Adrenal gland (tissue), 19 donors: ENCODE measurements at places on chromosomes 3 and 15. TPM values are rescaled to one million over a fixed set of nuclear protein-coding genes. Genes with fewer than 3 reads are reported as not detected.

DNA sequence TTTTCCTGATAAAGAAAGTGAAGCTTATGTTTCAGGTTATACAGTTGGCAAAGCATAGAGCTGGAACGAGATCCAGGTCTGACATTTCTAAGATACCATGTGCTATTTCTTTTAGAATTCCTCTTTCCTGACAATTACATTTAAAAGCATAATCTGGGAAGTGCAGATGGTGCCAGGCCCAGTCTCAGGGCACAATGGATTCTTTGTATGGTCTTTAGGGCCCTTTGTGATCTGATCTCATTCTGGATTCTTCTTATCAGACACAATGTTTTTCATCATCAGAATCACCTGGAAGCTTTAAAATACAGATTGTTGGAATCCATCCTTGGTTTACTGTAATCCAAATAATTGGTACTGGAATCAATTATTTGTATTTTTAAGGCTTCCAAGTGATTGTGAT is 18.6 kb upstream of the GLCE start:
- no peaks in the 10 kb centered on the region for H3K4me1 ChIP-seq
- H3K4me3 ChIP-seq, result no peak overlapping the region

GRCh38 chr3:40024526-40024925 is 215.1 kb downstream of the MYRIP start:
- no peaks in the 10 kb centered on the region for H3K36me3 ChIP-seq
- no peak overlapping the region for H3K27ac ChIP-seq
- H3K27me3 ChIP-seq, result no peaks in the 10 kb centered on the region
- H3K4me1 ChIP-seq, result no peaks in the 10 kb centered on the region

- no peaks in the 10 kb centered on the region for H3K36me3 ChIP-seq
- H3K27ac ChIP-seq, result no peak overlapping the region
- no peaks in the 10 kb centered on the region for H3K27me3 ChIP-seq
- H3K4me1 ChIP-seq, result no peaks in the 10 kb centered on the region
- no peak overlapping the region for H3K4me3 ChIP-seq
- no peak for DNase-seq
Observed at GRCh38 chr3:72448858-72449257, 399.4 kb downstream of the SHQ1 start.

GRCh38 chr15:76217882-76218217 is 93.4 kb downstream of the ETFA start:
- no peak for DNase-seq
- no peak overlapping the region for H3K4me3 ChIP-seq
- no peak overlapping the region for H3K27ac ChIP-seq
- no peaks in the 10 kb centered on the region for H3K4me1 ChIP-seq

DNA sequence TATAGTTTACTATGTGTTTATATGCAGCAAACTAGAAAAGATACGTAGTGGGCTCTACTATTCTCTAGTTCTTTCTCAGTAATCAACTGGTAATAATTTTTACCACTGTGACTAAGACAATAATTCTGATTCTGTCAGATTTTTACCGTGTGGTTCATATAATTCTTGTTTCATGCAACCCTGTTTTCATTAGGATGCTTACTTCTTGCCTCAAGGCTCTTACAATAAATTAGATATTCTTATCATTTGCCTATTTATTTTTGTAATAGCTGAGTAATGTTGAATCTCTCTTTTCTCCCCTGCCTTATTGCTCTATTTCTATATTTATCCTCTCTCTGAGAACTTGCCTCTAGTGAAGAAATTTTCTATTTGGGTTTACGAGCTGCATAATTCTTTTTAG is 524.7 kb downstream of the NAALADL2 start:
- no peak overlapping the region for H3K4me3 ChIP-seq
- no peaks in the 10 kb centered on the region for H3K4me1 ChIP-seq
- DNase-seq, result no peak
- no peaks in the 10 kb centered on the region for H3K27me3 ChIP-seq
- H3K27ac ChIP-seq, result no peak overlapping the region

GRCh38 chr3:107986505-107986904 is 104.3 kb downstream of the CD47 start:
- no peaks in the 10 kb centered on the region for H3K27me3 ChIP-seq
- no peaks in the 10 kb centered on the region for H3K36me3 ChIP-seq
- H3K4me1 ChIP-seq, result peaks cover 5% of the 10 kb centered on the region

DNA sequence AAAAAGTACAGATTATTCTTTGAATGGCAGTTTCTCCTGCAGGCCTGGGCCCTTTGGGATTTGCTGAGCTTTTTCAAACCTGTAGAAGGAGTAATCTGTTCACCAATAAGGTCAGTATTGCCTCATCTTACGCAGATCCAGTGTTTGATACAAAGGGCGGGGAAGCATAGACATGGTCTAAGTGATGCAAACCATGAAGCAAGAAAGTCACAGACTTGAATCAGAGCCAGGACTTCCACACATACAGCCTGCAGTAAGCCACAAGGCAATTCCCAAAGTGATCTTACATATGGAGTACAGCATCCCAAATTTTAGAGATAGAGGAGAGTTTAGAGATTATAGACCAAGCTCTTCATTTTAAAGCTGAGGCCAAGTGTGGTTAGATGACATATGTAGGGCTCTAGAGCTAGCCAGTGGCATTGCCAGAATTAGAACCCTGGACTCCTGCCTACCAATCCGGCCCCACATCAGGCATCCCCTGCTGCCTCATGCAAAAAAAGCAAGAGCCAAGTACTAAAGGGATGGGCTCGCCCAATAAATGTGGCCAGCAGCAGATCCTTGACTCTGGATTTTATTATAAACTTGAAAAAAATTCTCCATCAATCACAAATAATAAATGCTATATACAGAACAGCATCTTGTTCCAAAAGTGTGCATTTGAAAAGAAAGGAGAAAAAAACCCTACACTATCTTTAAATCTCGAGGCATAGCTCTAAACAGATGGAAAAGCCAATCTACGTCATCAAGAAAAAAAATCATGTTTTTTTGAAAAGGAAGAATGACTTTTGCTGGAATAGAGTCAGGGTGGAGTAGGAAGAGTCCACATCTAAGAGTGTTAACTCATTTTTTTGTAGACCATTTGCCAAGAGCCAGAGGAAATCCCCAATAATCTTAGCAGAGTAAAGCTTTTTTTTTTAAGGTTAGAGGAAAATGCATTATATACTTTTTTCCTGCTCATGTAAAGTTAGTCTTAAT is 24.0 kb downstream of the ABI3BP start:
- H3K4me3 ChIP-seq, result no peak overlapping the region
- DNase-seq, result no peak
- H3K27ac ChIP-seq, result no peak overlapping the region
- H3K27me3 ChIP-seq, result no peaks in the 10 kb centered on the region

GRCh38 chr15:81363276-81363675 is 10.7 kb downstream of the TMC3 start:
- no peak overlapping the region for H3K4me3 ChIP-seq
- no peak for DNase-seq
- no peak overlapping the region for H3K27ac ChIP-seq
- no peaks in the 10 kb centered on the region for H3K36me3 ChIP-seq

DNA sequence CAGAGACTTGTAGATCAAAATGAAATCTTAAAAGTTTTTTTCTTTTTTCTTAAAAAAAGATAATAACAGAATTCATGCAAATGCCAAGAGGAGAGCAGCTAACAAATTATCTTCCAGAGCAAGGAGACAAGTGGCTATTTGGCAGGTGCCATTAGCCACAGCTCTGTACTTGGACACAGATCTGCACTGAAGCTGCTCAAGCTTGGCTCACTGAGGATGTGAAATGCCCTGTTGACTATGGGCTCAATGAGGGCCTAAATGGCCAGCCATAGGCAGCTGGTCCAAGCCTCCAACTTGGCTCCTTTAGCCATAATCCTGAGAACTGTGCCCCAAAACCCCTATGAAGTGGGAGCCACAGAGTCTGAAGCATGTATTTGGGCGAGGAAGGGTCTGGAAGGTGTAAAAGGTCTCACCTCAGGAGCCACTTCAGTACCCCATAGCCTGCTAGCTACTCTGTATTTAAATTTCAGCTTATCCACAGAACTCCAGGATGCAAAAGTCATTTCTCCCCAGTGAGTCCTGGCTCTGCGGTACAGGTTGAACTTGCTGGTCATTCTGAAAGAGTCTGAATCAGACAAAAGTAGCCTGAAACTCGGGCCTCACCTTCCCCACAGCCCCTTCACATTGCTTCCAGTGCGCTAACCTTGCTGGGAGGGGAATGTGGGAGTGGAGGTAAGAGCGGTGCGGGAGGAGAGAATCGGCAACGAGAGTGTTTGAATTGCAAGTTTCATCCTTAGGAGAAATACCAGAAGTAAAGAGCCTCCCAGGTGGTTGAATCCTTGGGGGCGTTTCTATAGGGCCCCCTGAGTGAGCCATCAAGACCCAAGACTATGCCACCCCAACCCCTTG is 48.0 kb downstream of the ZIC4 start:
- H3K36me3 ChIP-seq, result no peaks in the 10 kb centered on the region
- H3K27me3 ChIP-seq, result peaks cover 72% of the 10 kb centered on the region
- H3K4me3 ChIP-seq, result no peak overlapping the region
- no peak overlapping the region for H3K27ac ChIP-seq
- DNase-seq, result no peak

GRCh38 chr3:189149203-189149602 is 22.6 kb upstream of the TPRG1 start:
- no peak overlapping the region for H3K27ac ChIP-seq
- peaks cover 7% of the 10 kb centered on the region for H3K4me1 ChIP-seq
- H3K27me3 ChIP-seq, result no peaks in the 10 kb centered on the region
- H3K36me3 ChIP-seq, result no peaks in the 10 kb centered on the region
- DNase-seq, result no peak

GRCh38 chr15:90241343-90242192 is 7.6 kb downstream of the GDPGP1 start:
- DNase-seq, result peak; percentile 66
- no peaks in the 10 kb centered on the region for H3K27me3 ChIP-seq
- H3K4me1 ChIP-seq, result peaks cover 3% of the 10 kb centered on the region
- H3K36me3 ChIP-seq, result peaks cover 9% of the 10 kb centered on the region
- H3K4me3 ChIP-seq, result no peak overlapping the region

DNA sequence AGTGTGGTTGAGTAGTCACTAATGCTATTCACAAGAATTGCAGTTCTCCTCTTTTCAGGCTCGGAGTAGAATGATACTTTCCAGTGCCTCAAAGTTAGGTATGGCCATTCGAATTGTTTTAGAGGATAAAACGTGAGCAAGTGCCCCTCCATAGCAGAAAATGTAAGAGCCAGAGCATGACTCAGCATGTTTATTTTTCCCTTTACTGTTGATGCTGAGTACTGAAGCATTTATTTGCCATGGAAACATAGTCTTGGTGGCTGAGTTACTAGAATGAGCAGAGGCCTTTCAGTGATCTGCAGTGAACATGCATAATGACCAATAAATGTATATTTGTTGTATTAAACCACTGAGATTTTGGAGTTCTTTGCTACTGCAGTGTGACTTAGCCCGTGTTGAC is 540.6 kb downstream of the NLGN1 start:
- no peak overlapping the region for H3K4me3 ChIP-seq
- no peak for DNase-seq
- no peaks in the 10 kb centered on the region for H3K36me3 ChIP-seq
- no peaks in the 10 kb centered on the region for H3K4me1 ChIP-seq
- H3K27me3 ChIP-seq, result no peaks in the 10 kb centered on the region
- H3K27ac ChIP-seq, result no peak overlapping the region

DNA sequence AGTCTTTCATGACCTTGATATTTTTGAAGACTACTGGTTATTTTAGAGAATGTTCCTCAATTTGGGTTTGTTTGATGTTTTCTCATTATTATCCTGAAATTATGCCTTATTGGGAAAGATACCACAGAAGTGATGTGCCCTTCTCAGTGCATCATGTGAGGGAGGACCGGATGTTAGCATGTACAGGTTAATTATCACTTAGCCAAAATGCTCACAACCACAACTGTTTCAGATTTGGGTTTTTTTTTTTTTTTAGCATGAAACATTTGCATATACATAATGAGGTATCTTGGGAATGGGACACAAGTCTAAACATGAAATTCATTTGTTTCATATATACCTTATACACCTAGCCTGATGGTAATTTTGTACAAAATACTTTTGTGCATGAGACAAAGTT is 59.8 kb downstream of the PIK3R4 start:
- H3K36me3 ChIP-seq, result peaks cover 33% of the 10 kb centered on the region
- no peaks in the 10 kb centered on the region for H3K4me1 ChIP-seq
- H3K4me3 ChIP-seq, result no peak overlapping the region
- no peaks in the 10 kb centered on the region for H3K27me3 ChIP-seq
- H3K27ac ChIP-seq, result no peak overlapping the region
- DNase-seq, result no peak

DNA sequence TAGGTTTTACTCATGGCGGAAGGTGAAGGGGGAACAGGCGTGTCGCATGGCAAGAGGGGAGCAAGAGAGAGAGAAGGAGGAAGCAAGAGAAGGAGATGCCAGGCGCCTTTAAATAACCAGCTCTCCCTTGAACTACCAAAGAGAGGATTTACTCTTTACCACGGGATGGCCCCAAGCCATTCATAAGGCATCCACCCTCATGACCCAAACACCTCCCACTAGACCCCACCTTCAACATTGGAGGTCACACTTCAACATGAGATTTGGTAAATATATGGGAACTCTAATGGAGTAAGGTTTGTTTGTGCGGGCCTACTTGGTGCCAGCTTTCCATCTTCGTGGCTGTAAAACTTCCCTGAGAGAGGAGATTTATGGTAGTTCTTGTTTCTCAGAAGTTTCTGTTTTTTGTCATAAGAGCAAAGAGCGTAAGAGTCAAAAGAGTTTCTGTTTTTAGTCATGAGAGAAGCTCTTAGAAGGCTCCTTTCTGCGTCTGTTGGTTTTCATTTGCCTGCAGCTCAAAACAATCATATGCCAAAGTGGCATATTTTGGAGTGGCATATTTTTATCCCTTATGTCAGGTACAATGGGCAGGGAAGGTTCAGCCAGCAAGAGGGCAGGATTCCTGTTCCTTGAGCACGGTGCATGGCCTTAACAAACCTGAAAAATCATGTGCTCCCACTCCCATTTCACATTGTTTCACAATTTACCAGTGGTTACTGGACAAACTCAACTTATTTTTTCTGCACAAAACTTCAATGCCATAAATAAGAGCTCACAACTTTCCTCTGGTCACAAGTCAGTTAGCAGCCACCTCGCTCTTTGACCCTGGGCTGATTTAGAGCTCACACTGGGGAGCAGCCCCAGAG is 12.5 kb downstream of the PML start:
- peaks cover 11% of the 10 kb centered on the region for H3K4me1 ChIP-seq
- H3K27me3 ChIP-seq, result no peaks in the 10 kb centered on the region
- H3K4me3 ChIP-seq, result no peak overlapping the region
- peak overlapping the region; percentile 38 for H3K27ac ChIP-seq

GRCh38 chr15:60350108-60350507 is 47.7 kb downstream of the ANXA2 start:
- H3K27ac ChIP-seq, result no peak overlapping the region

GRCh38 chr15:73872346-73872745 is 1.0 kb upstream of the TBC1D21 start:
- H3K27ac ChIP-seq, result no peak overlapping the region
- H3K27me3 ChIP-seq, result peaks cover 8% of the 10 kb centered on the region
- H3K4me3 ChIP-seq, result no peak overlapping the region
- H3K4me1 ChIP-seq, result no peaks in the 10 kb centered on the region
- no peaks in the 10 kb centered on the region for H3K36me3 ChIP-seq

GRCh38 chr15:90761629-90762028 is 44.5 kb downstream of the BLM start:
- no peaks in the 10 kb centered on the region for H3K27me3 ChIP-seq
- H3K4me1 ChIP-seq, result no peaks in the 10 kb centered on the region
- peak overlapping the region; percentile 38 for H3K27ac ChIP-seq

The CCR9 gene
- polyA plus RNA-seq, result not detected

The STRIT1 gene
- polyA plus RNA-seq, result not detected

The OR5K2 gene
- polyA plus RNA-seq, result not detected

The NSUN3 gene
- polyA plus RNA-seq, result 3.1 TPM

The NECTIN3 gene
- 31.5 TPM for polyA plus RNA-seq

The GOLGA8H gene
- 0.29 TPM for polyA plus RNA-seq

The PARP15 gene
- polyA plus RNA-seq, result 4.3 TPM

The GMNC gene
- polyA plus RNA-seq, result 0.18 TPM

The GPR62 gene
- 0.13 TPM for polyA plus RNA-seq

The CCRL2 gene
- polyA plus RNA-seq, result 1.8 TPM
